ENCODE measurements at places on chromosomes 1 and 21.

DNA sequence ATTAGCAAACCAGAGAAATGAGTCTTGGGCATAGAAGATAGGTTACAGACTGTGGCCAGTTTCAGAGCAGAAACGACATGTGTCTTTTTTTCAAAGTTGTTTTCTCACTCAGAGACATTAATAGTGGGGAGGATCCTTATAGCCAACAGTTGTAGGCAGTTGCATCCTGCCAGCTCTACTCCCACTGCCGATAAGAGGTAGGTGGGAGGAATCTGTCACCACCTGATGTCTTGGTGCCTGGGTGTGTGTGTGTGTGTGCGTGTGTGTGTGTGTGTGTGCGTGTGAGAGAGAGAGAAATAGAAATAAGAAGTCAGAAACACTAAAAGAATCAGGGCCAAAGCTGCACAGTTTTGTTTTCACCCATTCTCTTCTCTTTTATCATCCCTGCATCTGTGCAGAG is 219.5 kb downstream of the ZP4 start:
- DNase-seq, result no peak

GRCh38 chr1:207076181-207076955 is 12.3 kb upstream of the C4BPB start:
- DNase-seq, result no peak

DNA sequence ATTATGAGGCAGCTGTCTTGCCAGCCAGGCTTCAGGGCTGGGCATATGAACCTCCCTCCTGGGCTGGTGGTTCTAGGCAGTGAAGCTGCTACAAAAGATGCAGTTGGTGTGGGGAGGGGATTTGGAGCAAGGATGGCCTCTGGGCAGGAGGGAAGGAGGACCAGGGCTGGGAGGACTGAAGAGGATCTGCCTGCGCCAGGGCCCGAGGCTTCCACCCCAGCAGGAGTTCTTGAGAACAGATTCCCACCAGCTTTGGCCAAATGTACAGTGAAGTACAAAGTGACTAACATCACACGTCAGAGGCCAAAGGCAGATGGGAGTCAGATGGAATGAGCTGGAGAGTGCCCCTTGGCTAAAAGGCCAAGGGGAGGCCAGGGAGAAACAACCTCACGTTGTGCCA is 62.4 kb downstream of the DDX20 start:
- no peak for DNase-seq

DNA sequence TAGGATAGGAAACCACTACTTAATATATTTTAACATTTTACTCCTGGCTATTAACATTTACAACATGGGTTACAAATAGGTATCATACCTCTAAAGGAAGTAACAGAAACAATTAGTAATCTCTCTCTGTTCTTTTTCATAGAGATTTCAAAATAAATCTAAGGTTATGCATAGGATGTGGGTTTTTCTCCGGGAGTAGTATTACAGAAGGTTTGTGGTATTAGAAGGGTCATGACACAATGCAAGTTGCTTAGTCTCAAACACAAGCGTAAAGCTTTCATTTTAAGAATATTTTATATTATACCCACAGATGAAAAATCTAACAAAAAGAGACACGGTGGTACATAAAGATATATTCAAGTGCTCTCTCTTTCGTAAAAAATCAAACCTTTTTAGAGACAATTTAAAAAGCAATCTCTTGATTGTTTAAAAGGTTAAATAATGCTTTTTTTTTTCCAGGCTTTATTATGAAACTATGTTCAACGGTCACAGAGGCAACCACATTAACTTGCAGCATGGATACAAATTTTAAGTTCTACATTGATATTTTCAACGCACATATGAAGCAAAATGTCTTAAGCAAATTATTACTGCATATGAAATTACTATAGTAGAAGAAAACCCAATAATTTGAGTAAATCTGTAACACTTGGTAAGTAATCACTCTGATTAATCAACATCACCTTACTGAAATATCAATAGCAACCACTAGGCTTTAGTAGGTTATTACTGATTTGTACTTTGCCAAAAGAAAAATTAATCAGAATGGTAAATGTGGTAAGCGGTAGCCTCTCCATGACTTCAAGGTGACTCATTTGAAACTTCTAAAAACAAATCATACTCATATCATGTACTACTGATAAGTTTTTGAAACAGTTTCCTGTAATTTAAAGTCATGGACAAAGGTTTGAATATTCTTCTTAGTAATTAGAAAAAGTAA is 97.4 kb upstream of the GFI1 start:
- peak; percentile 4 for DNase-seq

GRCh38 chr1:156896490-156897033 is 3.0 kb downstream of the PEAR1 start:
- peak; percentile 84 for DNase-seq

- no peak for DNase-seq
Measured at GRCh38 chr1:14915356-14916054, 238.0 kb upstream of the TMEM51 start.

- DNase-seq, result no peak
Measured at GRCh38 chr21:45530423-45531113, 11.7 kb downstream of the SLC19A1 start.

DNA sequence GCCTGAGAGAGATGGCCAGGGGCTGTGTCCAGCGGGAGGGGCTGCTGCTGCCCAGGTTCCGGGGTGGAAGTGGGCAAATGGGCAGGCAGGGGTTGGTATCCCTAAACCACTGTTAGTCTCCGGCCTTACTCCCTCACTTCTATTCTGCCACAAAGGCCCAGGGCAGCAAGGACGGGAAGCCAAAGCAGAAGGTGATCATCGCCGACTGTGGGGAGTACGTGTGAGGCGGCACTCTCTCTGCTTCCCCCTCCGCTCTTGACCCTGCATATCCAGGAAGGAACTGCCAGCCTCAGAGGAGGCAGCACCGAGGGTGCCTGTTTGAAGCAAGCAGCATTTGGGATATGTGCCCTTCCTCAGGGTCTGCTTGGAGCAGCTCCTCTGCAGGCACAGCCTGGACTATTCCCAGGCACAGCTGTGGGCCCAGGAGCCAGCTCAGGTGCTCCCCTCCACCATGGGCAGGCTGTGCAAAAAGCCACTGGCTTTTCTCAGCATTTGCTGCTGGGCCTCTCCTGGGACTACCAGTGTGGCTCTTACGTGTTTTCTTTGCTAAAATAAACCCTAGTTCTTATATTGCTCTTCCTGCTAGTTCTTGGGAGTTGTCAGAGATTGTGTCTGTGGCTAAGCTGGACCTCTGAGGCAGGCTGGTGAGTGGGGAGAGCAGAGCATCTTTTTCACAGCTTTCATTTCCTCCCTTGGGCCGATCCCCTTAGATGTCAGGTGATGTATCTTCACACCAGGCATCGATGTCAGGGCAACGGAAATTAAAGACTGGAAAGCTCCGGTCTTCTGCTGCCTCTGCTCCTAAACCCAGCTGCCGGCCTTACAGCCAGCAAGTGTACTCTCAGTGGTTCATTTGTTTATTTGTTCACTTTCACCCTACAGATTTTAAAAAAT is 14.7 kb downstream of the PPIE start:
- DNase-seq, result no peak

DNA sequence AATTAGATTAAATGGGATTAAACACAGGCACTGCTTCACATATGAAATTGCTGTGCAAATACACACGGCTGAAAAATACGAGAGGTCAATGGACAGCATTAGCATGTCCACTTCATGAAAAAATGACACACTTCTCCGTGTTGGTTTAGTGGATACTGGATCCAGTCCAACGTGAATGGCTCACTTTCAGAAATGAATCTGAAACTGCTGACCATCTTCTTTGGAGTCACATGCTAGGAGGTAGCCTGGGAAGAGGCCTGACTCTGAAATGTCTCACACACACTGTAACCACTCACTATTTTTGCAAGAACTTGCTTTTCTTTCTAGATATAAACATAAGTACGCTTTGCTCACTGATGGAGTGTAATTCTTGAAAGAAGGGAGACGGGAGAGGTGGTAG is 127.3 kb downstream of the HLCS start:
- DNase-seq, result no peak

GRCh38 chr1:156419854-156420204 is 50.8 kb downstream of the RHBG start:
- no peak for DNase-seq

GRCh38 chr1:220527279-220527907 is 543 bp upstream of the MARK1 start:
- DNase-seq, result no peak

DNA sequence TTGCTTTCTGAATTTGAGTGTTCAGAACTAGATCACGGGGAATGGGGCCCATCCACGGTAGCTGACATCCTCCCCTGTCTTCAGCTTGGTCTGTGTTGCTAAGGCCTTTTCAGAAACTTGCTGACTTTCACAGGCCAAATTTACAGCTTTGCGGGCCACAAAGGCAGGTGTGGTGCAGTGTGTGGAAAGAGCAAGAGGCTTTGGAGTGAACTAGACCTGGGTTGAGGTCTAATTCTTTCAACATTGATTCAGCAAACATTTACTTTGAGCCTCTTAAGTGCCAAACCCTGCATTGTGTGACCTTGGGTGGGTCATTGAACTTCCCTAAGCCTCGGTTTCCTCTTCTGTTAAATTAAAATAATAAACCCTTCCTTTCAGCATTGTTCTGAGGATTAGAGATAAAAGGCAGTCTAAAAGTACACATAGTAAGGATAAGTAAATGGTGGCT is 24.3 kb downstream of the STPG1 start:
- no peak for DNase-seq

- no peak for DNase-seq
Measured at GRCh38 chr21:37380349-37381323, 14.1 kb downstream of the DYRK1A start.
